Mesendoderm (in vitro differentiated cells): ENCODE measurements at places on chromosomes 1 and 21.

GRCh38 chr1:184986250-184986649 is 11.9 kb upstream of the NIBAN1 start:
- peak; percentile 53 for DNase-seq

DNA sequence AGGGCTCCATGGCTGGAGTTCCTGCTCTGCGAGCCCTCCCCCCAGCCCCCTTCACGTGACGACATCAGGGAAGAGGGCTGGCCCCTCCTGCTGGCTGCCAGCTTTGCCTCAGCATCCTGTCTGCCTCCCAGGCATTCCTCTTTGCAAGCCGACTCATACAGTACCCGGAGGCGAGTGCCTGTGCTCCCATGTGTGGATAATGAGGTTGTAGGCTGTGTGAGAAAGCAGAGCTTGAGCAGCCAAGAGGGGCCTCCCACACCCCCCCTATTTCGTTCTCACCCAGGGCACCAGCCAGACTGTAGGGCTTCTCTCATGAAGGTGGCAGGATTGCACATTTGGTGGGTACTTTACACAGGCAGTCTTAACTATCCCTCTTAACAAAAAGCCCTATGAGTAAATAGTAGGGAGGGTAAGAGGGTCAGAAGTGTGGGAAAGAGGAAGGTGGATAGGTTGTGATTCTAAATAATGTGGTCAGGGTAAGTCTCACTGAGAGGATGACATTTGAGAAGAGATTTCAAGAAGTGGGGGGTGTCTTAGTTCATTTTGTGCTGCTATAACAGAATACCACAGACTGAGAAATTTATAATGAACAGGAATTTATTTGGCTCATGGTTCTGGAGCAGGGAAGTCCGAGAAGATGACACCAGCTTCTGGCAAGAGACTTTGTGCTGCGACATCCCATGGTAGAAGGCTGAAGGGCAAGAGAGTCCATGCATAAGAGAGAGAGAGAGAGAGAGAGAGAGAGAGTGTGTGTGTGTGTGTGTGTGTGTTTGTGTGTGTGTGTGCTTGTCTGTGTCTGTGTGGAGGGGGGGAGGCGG is 113.5 kb downstream of the OMA1 start:
- peak; percentile 95 for DNase-seq

DNA sequence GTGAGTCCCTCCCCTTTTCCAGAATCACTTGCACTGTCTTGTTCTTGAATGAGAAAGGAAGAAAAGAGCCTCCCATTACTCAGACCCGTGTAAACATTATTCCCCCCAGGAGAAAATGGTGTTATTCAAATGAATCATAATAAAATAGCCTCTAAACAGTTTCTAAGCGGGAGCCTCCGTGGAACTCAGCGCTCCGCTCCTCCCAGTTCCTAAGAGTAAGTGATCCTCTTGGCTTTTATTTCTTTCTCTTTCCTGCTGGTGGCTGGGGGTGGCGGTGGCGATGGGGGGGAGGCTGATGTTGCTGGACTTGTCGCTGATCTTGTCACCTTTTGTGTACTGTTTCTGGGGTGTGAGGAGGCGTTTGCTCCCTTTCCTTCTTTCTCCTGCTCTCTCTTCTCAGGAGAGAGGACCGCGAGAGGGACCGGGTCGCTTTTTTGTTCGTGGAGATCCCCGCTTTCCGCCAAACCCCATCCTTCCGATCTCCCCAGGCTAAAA is 781 bp downstream of the PROX1 start:
- DNase-seq, result peak; percentile 53

GRCh38 chr1:201198598-201198997 is 8.0 kb downstream of the IGFN1 start:
- no peak for DNase-seq

DNA sequence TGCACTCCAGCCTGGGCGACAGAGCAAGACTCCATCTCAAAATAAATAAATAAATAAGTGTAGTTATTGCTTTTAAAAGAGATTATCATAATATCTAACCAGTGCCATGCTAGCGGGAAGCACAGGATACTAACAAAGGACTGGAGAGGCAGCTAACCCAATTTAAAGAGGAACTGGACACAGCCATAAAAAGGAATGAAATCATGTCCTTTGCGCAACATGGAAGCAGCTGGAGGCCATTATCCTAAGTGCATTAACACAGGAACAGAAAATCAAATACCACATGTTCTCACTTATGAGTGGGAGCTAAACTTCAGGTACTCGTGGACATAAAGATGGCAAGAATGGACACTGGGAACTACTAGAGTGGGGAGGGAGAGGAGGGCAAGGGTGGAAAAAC is 54.9 kb downstream of the TM2D1 start:
- DNase-seq, result no peak

DNA sequence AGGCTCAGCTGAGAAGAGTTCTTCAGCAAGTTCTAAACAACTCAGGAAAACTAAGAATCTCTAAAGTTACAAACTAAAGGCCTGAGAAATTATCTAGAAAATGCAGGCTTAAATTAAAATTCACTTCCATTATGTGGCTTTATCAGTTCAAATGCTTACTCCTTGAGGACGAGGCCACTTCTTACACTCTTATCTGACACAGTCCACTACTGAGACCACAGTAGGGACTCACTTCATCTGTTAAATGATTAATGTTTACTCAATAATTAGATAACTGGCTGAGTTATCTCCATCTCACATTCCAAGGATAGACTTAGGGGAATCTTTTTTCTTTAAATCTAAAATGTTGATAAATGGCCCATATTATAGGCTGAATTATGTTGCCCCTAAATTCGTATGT is 1.6 kb downstream of the C1orf141 start:
- no peak for DNase-seq

DNA sequence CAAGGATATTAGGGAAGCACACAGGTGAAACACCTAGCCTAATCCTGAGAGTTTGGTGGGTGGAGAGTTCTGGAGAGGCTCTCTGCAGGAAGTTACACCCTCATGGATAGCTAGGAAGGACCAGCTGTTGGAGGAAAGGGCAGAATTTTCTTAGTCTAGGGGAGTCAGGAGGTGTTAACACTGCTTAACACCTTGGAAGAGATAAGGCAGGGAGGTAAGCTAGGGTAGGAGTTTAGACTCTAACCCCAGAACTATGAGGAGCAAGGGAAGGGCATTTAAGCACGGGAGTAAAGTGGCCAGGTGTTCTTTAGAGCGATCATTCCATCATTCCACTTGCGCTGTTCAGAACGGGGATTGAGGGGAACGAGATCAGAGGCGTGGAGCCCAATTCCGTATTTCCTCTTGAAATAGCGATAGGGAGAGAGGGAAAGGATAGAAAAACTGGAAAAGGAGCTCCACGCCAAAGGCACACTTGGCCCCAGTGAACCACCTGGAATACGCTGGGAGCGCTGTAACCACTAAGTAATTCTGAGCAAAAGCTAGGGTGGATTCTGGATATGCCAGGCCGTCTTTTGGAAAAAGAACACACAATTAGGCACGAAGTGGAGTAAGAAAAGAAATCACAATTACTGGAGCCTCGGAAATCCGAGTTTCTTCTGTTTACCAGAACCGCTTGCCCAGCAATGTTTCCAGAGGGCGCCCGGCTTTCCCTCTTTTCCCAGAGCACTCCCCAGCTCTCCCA is 1.5 kb upstream of the GPR137B start:
- DNase-seq, result peak; percentile 68

DNA sequence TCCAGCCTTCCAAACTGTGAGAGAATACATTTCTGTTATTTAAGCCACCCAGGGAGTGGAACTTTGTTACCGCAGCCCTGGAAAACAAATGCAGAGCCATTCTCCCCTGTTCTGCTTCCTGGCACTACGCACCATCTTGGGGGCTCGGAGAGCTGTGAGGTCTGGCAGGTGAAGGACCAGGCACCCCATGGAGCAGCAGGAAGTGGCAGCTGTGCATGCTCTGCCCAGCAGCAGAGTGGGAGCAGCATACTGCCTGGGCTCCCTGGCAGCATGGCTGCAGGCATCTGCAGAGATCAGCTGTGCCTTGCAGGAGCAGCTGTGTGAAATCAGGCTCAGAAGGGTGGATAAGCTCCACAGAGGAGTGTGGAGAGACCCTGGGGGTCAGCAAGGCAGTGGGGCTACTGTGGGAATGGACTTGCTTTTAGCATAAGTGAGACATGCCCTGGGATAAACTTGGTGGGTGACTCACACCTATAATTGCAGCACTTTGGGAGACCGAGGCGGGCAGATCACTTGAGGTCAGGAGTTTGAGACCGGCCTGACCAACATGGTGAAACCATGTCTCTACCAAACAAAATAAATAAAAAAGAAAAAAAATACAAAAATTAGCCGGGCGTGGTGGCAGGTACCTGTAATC is 17.7 kb upstream of the ZSCAN20 start:
- DNase-seq, result peak; percentile 29

DNA sequence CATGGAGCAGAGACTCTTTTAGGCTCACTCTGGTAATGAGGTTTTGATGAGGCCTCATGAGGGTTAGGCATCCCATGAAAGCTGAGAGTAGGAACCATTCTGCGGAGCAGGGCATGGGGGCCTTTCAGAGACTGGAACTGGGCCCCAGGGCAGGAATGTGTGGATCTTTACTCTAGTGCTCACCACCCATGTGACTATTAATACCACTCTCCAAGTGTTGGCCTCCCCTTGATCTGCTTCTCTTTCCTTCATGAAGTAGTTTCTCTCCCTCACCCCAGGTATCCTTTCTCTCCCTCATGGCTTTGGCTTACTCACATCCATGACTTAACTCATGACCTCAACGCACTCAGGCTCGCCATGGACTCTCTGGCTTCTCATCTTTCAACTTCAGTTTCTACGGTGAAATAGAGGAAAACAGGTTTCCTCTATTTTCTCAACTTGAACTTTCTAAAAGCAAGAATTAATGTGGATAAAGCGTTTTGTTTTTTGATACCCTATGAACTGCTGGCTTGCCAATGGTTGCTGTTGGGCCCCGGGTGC is 50.5 kb upstream of the GADD45A start:
- no peak for DNase-seq

- no peak for DNase-seq
Observed at GRCh38 chr1:227357927-227358302, 39.6 kb upstream of the CDC42BPA start.

DNA sequence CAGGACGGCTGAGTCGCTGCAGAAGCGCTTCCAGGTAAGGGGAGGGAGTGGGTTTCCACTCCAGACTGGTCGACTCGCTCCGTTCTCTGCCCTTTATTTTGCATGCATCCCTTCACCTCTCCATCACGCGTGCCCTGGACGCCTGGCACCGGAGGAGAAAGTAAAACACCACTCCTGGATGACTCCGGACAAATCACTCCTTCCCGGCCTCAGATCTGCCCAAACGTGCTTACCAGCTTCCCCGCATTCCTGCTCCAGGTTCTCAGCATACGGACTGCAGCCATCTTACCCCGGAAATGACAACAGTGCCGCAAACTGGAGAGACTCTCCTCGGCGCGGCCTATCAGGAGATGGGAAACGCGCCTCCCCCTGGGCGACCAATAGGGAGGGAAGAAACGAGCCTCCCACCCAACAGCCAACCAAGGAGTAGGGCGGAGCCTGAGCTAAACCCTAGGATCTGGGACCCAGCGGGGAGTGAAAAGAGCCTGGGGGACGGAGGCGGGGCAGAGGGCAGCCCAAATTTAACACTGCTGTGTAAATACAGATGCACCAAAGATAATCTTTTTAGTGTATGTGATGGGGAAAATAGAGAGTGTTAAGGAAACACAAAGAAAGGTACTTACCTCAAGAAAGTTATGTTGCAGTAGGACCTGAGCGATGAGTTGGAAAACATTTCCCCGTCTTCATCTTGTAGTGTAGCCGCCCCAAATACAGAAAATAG is at the start of gene DBT:
TSS of gene DBT (minus strand) at position 298 of the 721 bp plus-strand sequence. CDS start at position 284, 14 bp downstream.
- DNase-seq, result peak; percentile 99

GRCh38 chr1:116679091-116679827 is 11.7 kb upstream of the IGSF3 start:
- no peak for DNase-seq

- no peak for DNase-seq
Observed at GRCh38 chr21:44955798-44956175, 16.0 kb downstream of the SLX9 start.

GRCh38 chr1:63772876-63773275 is 941 bp upstream of the ROR1 start:
- DNase-seq, result peak; percentile 43

GRCh38 chr1:224098007-224098406 is 15.9 kb upstream of the FBXO28 start:
- DNase-seq, result no peak

- DNase-seq, result peak; percentile 97
Observed at GRCh38 chr1:234970731-234971476, 157.7 kb downstream of the TOMM20 start.

- peak; percentile 43 for DNase-seq
Observed at GRCh38 chr1:154557939-154558719, at the start of gene UBE2Q1. UBE2Q1 (minus strand) TSS chr1:154558662; CDS start chr1:154558553, 109 bp downstream.

- DNase-seq, result no peak
Observed at GRCh38 chr1:186648613-186649012, 31.6 kb downstream of the PTGS2 start.

GRCh38 chr1:6868660-6869380 is 83.6 kb downstream of the CAMTA1 start:
- DNase-seq, result no peak
